ENCODE measurements at places on chromosomes 5 and 9.

DNA sequence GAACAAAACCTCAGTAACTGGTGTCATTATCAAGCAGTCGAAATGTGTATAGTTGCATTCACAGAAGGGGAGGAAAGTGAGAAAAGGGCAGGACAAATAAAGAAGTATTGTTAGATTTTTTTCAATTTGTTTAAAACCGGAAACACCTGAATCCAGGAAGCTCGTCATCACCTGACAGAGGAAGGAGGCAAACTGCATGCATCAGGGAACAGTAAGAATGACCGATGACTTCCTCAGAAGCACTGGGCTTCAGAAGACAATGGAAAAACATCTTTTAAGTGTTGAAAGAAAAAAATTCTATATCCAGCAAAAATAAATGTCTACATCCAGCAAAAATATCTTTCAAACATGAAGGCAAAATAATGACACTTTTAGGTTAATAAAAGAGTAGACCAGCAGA, 29.5 kb downstream of the PLEKHG4B start:
- H3K4me3 ChIP-seq: no peak overlapping the region
- H3K27ac ChIP-seq: no peak overlapping the region
- no peaks in the 10 kb centered on the region for H3K36me3 ChIP-seq
- H3K27me3 ChIP-seq: no peaks in the 10 kb centered on the region

DNA sequence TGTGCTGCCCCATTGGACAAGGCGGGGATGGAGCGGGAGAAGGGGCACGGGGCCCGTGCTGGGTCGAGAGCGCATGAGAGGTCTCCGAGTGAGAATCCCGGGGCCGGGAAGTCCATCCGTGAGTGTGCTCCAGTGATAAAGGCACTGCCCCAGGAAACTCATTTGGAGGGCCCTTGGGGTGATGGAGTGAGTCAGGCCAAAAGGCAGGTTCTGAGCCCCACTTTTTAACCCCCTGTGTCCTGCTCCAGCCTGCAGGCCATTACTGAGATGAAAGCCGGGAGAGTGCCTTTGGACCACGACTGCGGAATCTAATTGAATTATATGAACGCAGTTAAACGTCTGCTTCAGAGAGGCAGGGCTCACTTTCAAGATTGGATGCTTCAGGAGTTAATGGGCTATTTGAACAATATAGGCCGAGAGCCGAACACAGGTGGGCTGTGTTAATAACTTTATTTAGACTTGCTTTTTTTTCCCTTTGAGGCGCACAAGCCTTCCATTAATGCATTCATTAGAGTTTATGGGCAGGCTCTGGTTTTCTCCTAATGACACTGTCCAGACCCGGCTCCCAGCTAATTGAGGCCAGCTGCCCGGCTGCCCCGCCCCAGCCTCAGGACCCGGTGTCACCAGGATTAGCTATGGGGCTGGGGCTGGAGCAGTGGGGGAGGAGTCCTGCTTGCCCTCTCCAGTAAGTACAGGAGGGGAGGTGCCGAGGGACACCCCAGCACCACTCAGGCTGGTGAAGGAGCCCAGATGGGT, 79.1 kb upstream of the LMX1B start:
- no peak for DNase-seq
- no peak overlapping the region for H3K4me3 ChIP-seq
- H3K4me1 ChIP-seq: no peaks in the 10 kb centered on the region
- H3K36me3 ChIP-seq: no peaks in the 10 kb centered on the region
- H3K27ac ChIP-seq: no peak overlapping the region

GRCh38 chr9:31124389-31124788, 1260.1 kb upstream of the ACO1 start:
- no peak for DNase-seq
- no peak overlapping the region for H3K27ac ChIP-seq
- no peaks in the 10 kb centered on the region for H3K27me3 ChIP-seq
- H3K4me1 ChIP-seq: no peaks in the 10 kb centered on the region
- H3K36me3 ChIP-seq: no peaks in the 10 kb centered on the region

DNA sequence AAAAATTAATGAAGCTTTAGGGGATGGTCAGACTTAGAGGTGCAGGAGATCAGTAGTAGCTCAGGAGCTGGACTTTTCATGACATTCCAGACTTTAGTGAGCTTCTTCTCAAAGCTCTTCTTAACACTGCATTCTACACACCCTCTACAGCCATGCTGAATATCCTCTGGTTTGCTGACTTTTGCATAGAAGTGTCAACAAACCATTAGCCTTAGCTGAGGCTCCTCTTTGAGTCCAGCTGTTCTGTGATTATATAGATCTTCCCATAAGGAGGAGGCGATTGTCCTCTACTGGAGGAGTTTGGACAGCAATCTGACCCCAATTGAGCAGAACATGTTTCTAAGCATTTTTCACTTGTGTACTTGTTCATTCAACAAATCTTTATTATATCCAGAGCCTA, 75.0 kb upstream of the RUSC2 start:
- H3K4me1 ChIP-seq: no peaks in the 10 kb centered on the region
- no peak overlapping the region for H3K4me3 ChIP-seq
- H3K27me3 ChIP-seq: no peaks in the 10 kb centered on the region

GRCh38 chr5:110108520-110108919, 418.8 kb downstream of the MAN2A1 start:
- no peak overlapping the region for H3K27ac ChIP-seq
- H3K36me3 ChIP-seq: no peaks in the 10 kb centered on the region
- no peak for DNase-seq
- H3K4me1 ChIP-seq: no peaks in the 10 kb centered on the region

Measured in effector memory CD4-positive, alpha-beta T cell (primary cell).